ENCODE measurements at places on chromosomes 11 and 22.

- no peak for DNase-seq
Observed at GRCh38 chr11:16799221-16799620, 60.8 kb downstream of the C11orf58 start.

DNA sequence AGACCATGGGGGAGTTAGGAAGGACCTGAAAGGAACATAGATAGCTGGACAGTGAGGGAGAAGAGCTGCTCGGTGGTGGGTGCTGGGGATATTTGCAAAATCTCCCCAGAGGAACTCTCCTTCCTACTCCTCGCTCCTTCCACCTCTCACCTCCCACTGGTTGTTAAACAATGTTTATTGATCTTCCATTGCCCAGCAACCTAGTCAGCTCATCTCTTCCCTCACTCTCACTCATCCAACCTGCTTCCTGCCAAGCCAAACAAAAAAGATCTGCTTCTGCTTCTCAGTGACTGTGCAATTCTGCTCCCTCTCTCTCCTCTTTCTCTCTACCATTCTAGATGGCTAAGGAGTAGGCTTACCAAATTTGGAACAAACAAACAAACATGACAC, 115.0 kb downstream of the SLC1A2 start:
- peak; percentile 45 for DNase-seq

DNA sequence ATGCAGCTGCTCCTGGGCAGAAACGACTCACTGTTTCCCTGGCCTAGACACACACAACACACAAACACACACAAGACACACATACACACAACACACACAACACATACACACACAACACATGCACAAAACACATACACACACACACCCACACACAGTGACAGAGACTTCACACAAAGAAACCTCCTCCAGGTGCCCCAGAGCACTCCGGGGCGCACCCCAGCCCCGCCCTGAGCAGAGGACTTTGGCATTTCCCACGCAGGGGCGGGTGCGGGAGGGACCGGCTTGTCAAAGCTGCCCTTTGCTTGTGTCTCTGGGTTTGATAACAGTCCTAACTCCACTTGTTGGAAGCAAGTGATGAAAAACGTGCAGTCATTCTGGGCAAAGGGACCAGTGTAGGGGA, 6.5 kb downstream of the APOBEC3A start:
- peak; percentile 16 for DNase-seq

DNA sequence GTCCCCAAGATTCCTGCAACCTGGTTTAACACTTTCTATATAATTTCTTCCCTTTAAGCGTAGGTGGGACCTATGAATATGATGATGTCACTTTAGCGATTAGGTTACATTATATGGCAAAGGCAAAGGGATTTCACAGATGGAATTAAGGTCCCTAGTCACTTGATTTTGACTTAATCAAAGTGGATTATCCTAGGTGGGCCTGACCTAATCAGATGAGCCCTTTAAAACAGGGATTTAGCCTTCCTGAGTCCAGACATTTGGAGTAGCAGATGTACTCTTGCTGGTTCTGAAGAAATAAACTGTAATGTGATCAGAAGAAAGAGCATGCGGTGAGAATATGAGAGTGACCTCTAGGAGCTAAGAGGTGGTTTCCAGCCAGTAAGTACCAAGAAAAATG, 67.8 kb upstream of the LIN7C start:
- no peak for DNase-seq

DNA sequence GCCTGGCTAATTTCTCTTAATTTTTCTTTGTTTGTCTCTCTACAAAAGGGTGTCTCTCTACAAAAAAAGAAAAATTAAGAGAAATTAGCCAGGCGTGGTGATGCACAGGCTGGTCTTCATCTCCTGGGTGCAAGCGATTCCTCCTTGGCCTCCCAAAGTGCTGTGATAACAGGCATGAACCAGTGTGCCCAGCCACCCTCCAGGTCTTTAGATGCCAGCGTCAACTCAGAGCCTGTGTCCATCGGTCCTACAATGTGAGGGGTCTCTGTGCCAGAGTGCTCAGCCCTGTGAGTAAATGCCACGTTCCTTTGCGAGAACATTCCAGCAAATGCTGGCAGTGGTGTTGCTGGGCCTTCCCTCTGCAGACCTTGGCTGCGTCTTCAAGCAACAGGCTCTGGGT, 62.7 kb downstream of the IGF2 start:
- no peak for DNase-seq
